ENCODE measurements at places on chromosomes 2 and 18.

DNA sequence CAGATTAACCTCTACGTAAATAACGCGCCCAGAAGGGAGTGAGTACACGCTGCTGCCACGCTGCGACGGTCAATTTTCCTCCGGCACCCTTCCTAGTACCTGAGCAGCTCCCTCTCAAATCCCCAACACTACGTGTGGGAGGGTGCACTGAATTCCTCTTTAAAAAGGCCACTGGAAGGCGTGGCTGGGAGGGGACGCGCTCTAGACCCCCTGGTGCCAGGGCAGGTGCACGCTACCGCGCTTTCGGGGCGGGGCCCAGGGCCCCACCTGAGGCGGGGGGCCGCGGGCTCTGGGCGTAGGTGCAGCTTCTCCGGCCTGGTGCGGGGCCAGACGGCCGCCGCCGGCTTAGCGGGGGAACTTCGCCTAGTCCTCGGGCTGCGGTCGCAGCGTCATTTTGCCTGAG, 668 bp upstream of the ANKRD12 start:
- DNase-seq, result peak; percentile 3

- no peak for DNase-seq
Measured at GRCh38 chr2:201403880-201404279, 46.7 kb upstream of the FLACC1 start.

GRCh38 chr2:8850845-8851487, 13.6 kb upstream of the KIDINS220 start:
- no peak for DNase-seq

- no peak for DNase-seq
Measured at GRCh38 chr2:10158681-10159080, 36.1 kb downstream of the RRM2 start.

- DNase-seq, result no peak
Measured at GRCh38 chr18:32160547-32160946, 29.3 kb upstream of the MEP1B start.

GRCh38 chr2:190214426-190215194, 105.0 kb downstream of the HIBCH start:
- DNase-seq, result no peak

DNA sequence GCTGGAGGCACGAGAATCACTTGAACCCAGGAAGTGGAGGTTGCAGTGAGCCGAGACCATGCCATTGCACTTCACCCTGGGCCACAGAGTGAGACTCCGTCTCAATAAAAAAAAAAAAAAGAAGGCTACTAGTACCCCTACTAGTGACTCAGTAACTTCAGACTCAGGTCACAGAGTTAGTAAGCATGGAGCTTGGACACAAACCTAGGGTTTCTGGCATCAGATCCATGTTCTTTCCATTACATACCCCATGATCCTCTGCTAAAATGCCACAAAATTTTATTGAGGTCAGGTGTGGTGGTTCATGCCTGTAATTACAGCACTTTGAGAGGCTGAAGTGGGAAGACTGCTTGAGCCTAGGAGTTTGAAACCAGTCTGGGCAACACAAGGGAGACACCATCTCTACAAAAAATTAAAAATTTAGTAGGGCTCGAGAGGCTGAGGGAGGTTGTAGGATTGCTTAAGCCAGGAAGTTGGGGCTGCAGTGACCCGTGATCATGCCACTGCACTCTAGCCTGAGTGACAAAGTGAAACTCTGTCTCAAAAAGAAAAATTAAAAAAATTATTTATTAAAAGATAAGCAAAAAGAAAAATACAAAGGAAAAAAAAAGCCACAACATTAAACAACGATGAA, 45.1 kb downstream of the DHX57 start:
- DNase-seq, result no peak

- no peak for DNase-seq
Measured at GRCh38 chr2:28647682-28648081, 103.9 kb upstream of the PPP1CB start.

DNA sequence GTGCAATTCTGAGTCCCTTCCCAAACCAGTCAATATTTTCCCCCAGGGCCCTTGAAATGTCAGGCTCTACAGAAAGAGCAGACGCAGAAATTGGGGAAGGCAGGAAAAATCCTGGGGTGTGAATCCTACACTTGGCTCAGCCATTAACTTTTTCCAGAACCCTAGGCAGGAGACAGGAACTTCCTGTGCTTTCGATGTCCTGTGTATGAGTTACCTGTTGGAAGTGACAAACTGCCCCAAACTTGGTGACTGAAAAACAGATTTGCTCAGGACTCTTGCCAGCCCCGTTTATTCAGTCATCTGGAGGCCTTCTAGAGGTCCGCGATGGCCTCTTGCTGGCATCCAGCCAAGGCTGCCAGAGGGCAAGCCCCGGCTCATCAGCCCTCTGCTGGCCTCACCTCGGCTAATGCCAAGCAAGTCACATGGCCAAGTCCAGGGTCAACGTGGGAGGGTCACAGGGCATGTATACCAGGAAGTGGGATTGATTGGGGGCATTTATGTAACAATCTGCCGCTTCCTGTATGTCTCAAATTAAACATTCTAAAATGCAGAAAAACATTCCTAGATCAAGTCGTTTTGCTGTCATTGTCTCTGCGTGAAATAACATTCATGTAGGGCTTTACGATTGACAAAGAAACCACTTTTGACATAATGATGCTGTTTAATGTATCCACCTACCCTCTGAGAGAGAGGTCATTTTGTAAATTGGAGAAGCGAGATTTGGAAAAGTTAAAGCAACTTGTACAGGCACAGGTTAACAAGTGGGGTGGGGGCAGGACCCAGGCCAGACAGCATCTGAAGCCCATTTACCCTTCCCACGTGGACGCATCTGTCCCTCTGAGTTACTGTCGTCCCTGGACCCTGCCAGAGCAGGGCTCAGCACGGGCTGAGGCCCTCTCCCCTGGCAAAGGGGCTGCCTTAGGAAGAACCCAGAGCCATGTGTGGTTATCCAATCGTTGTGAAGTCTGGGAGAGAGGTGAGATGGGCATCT, 179.4 kb downstream of the INHBB start:
- DNase-seq, result no peak

GRCh38 chr2:181861379-181861778, 30.2 kb upstream of the ITPRID2 start:
- no peak for DNase-seq

DNA sequence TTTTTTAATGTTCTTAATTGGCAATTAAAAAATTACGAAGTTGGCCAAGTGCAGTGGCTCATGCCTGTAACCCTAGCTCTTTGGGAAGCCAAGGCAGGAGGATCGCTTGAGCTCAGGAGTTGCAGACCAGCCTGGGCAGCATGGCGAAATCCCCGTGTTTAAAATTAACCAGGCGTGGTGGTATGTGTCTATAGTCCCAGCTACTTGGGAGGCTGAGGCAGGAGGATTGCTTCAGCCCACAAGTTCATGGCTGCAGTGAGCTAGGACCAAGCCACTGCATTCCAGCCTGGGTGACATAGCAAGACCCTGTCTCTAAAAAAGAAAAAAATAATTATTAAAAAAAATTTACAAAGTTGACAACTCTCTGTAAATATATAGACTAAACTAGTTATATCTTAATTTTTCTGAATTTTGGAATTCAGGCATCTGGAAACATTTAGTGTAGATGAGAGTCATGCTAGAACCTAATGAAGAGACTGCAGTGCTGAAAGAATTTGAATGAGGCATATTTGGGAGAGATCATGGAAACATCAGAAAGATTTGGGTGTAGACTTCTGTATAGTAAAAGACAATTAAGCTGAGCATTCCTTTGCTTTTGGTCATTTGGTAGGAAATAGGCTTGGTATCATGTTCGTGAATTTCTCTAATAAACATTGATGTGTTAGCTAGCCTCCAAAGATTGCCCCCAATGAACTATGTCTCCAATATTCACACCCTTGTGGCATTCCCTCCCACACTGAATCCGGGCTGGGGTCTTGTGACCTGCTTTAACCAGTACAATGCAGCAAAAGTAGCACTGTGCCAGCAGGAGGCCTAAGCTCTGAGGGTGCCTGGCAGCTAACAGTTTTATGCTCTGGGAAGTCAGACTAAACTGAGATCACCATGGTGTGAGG, 4.2 kb upstream of the ROCK1 start:
- no peak for DNase-seq

DNA sequence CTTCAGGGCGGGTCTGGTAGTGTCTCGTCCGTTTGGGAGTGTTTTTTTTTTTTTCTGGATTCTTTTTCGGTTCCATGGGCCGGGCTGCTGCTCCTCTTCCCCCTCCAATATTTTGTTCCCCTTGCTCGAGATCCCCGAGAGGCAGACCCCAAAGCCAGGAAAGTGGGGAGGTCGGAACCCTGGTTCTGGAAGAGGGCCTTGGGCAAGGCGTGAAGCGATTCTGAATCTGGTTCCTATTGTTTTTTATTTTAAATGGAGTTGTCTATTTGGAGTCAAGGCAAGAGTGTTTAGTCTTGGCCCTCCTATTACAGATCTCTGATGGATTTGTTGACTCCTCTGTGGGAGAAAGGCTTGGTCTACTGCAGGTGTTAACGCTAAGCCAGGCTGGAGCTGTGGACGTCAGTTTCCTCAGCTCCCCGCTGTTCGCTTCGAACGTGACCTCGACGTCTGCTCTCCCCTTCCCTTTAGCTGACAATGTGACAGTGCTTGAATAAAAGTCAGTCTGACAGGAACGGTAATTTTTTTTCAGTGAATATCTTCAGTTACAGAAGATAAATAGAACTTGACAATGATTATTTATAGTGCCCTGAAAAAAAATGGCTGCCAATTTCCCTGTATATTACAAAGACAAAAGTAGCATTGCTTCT, 683 bp upstream of the DNAJC27 start:
- no peak for DNase-seq

DNA sequence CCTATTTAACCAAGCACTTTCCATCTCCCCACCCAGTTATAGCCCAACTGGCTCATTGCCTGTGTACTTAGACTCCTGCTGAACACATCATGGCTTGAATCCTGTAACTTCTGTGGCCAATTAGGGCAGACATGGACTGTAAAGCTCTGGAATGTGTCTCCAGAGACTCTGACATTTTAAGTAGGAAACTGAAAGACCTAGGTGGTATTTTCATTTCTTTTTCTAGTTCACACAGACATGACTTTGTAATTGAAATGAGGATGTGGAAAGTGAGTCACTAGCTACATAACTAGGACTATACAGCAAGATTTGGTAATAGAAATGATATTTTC, 12.2 kb downstream of the DOK1 start:
- DNase-seq, result no peak

DNA sequence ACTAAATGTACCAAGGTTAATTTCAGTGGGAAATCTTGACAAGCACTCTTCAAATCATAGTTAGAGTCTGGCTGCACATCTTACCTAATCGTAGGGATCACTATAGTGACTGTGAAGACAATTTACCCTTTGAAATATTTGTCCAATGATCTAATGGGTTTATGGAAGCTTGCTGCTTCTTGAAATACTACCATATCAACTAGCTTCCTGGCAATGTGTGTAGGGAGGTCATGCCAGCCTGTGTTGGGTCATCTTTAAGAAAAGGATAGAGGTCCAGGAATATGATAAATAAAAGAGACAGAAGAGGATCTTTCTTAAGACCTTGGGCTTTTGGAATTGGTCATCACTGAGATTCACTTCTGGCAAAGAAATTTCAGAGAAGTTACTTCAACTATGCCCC, 84.4 kb downstream of the POLE4 start:
- DNase-seq, result no peak

- DNase-seq, result no peak
Measured at GRCh38 chr18:70991577-70991976, 702.7 kb downstream of the SOCS6 start.

GRCh38 chr2:101123795-101124471, 27.2 kb downstream of the TBC1D8 start:
- DNase-seq, result no peak

GRCh38 chr2:234468503-234468902, 28.4 kb downstream of the ARL4C start:
- no peak for DNase-seq

GRCh38 chr2:202109139-202109736, 36.2 kb downstream of the KIAA2012 start:
- no peak for DNase-seq

DNA sequence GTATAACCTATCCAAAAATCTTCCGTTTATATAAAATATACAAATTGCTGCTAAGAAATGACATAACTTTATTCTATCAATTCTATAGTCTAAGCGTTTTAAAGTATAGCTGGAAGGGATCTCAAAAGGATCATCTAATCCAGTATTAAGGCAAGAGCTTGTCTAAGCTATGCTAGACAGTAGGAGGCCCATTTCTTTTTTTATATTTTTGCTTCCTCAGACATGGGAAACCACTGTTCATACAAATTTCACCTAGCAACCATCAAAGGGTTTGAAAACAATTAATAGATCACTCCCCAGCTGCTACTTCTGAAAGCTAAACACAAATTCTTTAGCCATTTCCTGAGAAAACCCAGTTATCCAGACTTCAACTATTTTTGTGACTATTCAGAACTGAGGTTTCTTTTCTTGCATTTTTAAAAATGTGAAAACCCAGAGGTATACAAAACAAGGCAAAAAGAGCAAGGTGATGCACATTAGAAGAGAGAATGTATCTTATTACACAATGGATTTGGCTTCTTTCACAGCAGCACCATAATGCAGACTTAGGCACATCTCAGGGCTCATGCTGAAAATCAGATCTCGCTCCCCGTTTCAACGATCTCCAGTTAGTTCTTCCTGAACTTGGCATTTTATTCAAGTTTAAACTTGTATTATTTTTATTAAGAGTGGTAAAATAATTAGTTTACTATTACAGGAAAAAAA, 274.4 kb downstream of the LRP1B start:
- no peak for DNase-seq

DNA sequence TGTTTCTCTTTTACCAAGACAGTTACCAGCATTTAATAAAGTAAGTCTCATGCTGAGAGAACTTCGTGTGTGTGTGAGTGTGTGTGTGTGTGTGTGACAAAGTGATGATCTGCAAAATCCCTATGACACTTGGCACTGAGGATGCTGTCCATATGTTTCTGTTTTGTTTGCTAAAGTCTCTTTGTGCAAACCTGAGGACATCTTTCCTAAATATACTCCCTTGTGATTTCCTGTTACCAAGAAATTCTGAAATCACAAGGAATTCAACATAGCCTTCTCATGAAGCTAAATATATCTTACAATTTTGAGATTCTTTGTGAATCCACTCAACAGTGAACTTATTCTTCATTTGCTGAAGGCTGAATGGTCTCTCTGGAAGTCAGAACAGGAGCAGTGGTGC, 1359.7 kb upstream of the NRXN1 start:
- no peak for DNase-seq

DNA sequence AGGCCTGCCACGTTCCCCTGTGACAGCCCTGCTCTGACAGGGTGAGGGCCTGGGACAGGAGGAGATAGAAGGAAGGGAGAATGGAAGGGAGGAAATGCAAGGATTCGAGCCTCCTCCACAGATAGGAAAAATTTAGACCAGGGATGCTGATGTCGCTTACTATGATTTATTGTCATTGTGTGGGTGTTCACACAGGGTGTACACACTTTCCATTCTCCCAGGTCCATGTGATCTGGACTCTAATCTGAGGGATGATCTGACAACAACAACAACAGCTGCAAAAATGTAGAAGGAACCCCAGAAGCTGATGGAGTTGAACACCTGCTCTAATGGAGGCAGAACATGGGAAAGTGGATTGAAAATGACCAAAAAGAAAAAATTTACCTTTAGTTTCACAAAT, 231.7 kb upstream of the TNP1 start:
- no peak for DNase-seq

GRCh38 chr2:101500860-101501259, 25.9 kb upstream of the RFX8 start:
- no peak for DNase-seq

GRCh38 chr2:197072533-197072932, 146.0 kb upstream of the PGAP1 start:
- DNase-seq, result no peak

- DNase-seq, result no peak
Measured at GRCh38 chr2:232928551-232929302, 58.7 kb downstream of the SNORC start.

All from NT2/D1 (cell line).